Cardiac septum (tissue), 1 donor: ENCODE measurements at places on chromosomes 11 and 22. TPM values are rescaled to one million over a fixed set of nuclear protein-coding genes. Genes with fewer than 3 reads are reported as not detected.

DNA sequence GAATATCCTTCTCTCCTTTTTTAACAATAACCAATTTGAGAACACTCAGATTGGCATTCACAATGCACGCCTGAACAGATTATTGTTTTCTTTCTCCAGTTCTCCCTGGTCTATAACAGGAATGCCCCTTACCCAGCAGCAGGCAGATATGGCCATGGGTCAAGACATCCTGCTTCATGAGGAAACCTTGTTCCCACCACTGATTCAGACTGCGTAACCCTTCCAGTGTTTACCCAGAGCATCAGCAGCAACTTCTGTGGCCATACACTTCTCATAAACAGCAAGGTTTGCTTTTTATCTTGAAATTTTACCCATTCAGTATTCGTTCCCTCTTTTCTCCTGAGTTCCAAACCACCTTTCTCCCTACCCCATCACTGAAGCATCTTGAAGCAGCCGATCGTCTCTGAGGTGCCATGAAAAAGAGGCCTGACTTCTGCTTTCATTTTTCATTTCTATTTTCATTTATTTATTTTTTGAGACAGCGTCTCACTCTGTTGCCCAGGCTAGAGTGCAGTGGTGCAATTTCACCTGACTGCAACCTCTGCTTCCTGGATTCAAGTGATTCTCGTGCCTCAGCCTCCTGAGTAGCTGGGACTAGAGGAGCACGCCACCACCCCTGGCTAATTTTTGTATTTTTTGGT, 9.6 kb downstream of the PTS start:
- no peak for DNase-seq

GRCh38 chr11:14414470-14415461, 55.8 kb upstream of the RRAS2 start:
- no peak for DNase-seq

Gene TALDO1
- 92.4 TPM for total RNA-seq

- DNase-seq = no peak
Observed at GRCh38 chr11:67252831-67253239, 13.4 kb upstream of the GRK2 start.

GRCh38 chr11:69899957-69900821, 81.0 kb upstream of the FGF3 start:
- no peak for DNase-seq

Gene OR4D5
- total RNA-seq = not detected

Gene OR52N2
- total RNA-seq = not detected

Gene GNAZ
- total RNA-seq = 2.2 TPM

DNA sequence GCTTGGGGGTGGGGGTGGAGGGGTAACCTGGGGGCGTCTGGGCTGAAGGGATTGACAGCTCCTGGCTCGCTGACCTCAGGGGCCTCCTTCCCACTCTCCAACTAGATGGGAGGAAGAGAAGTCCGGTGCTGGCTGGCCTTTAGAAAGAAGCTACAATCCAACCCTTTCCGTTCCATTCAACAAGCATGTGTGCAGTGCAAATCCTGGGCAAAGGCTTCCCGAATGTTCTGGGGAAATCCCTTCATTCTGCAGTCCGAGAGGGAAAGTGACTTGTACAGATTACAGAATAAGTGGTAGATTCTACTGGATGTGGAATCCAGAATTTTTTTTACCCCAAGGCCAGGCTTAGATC, 149.9 kb downstream of the FEZ1 start:
- no peak for DNase-seq

GRCh38 chr11:1573077-1573902, 1.2 kb upstream of the DUSP8 start:
- no peak for DNase-seq
